Tibial nerve (tissue), 4 donors: ENCODE measurements at places on chromosomes 12 and 14. TPM values are rescaled to one million over a fixed set of nuclear protein-coding genes. Genes with fewer than 3 reads are reported as not detected.

DNA sequence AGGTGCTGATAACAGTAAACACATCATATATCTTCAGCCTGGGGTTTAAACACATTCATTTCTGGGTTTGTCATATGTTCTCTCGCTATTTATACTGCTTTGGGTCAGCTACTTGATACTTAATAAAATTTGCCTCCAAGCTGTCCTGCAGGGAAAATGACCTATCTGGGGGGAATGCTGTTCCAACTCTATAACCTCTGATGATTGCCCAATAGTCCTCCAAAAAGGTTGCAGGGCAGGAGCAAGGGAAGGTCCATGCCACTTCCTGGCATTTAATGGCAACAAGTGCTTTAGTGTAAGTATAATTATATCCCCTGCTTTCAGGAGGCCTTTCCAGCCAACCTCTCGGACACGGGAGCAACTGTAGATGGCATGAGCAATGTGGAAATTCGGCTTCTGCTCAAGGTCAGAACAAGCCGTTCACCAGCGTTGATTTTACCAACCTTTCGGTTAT is 198.0 kb upstream of the EEA1 start:
- H3K4me1 ChIP-seq, result no peaks in the 10 kb centered on the region
- H3K27me3 ChIP-seq, result no peaks in the 10 kb centered on the region
- H3K4me3 ChIP-seq, result no peak overlapping the region
- H3K27ac ChIP-seq, result no peak overlapping the region
- DNase-seq, result no peak

Gene C12orf56
- total RNA-seq, result 11.6 TPM

GRCh38 chr12:69726922-69727321 is 11.7 kb upstream of the RAB3IP start:
- H3K4me1 ChIP-seq, result no peaks in the 10 kb centered on the region
- DNase-seq, result no peak
- no peaks in the 10 kb centered on the region for H3K36me3 ChIP-seq
- H3K4me3 ChIP-seq, result no peak overlapping the region
- H3K27me3 ChIP-seq, result no peaks in the 10 kb centered on the region
- H3K27ac ChIP-seq, result no peak overlapping the region

DNA sequence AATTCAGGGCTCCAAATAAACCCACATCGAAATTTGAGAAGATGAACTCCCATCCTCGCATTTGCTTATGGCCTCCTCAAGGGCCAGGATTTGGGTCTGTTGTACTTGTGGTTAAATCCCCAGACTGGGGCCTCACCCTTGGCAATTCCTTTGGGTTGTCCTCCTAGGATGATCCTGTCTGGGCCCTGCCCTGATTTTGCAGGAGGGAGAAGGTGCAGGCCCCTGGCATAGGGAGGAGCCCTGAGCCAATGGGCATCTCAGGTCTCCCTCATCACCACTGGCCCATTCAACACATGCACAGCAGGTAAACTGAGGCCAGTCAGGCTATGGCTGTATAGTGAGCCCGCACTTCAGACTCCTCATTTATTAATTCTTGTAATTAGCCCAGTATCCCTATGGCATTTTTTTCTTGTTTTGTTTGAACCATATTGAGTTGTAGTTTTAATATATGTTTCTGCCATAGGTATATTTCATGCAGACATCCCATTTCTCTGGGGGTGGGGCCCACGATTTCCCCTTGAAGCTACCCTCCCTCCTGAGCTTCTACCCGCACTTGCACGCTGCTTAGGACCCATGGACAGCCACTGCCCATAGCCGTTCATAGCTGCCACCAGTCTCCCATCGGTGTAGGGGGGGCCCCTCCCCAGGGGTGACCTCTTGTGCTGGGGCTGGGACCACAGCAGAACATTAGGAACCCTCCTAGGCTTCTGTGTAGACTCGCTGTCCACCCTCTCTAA is 67.1 kb upstream of the DDX11 start:
- H3K27ac ChIP-seq, result peak overlapping the region; percentile 46
- no peaks in the 10 kb centered on the region for H3K4me1 ChIP-seq
- no peaks in the 10 kb centered on the region for H3K27me3 ChIP-seq
- DNase-seq, result no peak
- H3K4me3 ChIP-seq, result no peak overlapping the region

GRCh38 chr12:62138527-62138926 is 121.7 kb upstream of the USP15 start:
- H3K36me3 ChIP-seq, result no peaks in the 10 kb centered on the region
- no peaks in the 10 kb centered on the region for H3K4me1 ChIP-seq
- H3K27me3 ChIP-seq, result no peaks in the 10 kb centered on the region
- H3K27ac ChIP-seq, result no peak overlapping the region
- no peak overlapping the region for H3K4me3 ChIP-seq

DNA sequence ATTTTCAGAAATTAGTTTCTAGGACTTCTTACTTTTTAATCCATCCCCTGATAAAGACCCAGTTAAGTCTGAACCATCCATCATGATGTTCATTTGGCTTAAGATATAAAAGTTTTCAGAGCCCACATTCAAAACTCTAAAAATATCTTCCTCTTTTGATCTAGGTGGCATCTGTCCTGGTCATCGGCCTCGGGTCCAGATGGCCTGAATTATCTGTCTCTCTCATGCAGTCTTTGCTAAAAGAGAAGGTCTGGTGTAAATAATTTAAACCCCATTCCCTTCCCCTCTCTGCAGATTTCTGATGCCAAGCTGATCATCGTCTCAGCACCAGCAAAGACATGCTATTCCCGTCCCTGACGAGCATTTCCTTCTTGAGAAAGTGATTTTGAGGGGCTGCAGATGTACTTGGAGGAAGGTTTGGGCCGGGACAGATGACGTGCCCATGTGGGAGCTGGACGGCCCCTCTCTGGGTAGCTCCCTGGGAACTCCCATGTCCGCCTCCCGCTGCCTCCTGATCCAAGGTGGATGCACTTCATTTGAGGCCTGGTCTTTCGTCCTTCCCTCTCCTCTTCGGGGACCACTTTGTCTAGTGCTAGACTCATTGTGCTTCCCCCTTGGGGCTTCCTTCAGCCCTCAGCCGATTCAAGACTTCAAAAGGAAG is 173.0 kb upstream of the PRMT8 start:
- no peaks in the 10 kb centered on the region for H3K36me3 ChIP-seq
- no peak overlapping the region for H3K27ac ChIP-seq
- no peak for DNase-seq
- H3K4me3 ChIP-seq, result no peak overlapping the region
- no peaks in the 10 kb centered on the region for H3K4me1 ChIP-seq

DNA sequence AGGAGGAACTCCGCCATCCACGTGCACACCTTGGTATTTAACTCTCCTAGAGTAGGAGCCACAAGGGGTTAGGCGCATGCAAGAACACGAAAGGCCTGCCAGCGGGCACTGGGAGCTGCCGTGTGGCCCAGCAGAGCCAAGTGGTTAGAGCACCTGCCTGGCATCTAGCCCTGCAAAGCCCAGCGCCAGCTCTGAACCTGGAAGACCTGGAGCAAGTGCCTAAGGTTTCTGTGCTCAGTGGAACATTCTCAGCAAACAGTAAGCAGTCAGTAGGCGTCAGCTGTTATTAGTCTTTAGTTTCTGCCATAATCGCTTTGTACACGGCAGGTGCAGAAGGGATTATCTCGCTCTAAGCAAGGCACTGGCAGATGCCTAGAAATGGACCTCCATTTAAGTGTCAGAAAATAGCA is 55.4 kb downstream of the SETD3 start:
- no peaks in the 10 kb centered on the region for H3K4me1 ChIP-seq
- DNase-seq, result no peak
- no peaks in the 10 kb centered on the region for H3K36me3 ChIP-seq
- H3K27me3 ChIP-seq, result no peaks in the 10 kb centered on the region

GRCh38 chr12:63917864-63918799 is 73.6 kb downstream of the SRGAP1 start:
- H3K27me3 ChIP-seq, result no peaks in the 10 kb centered on the region
- no peak for DNase-seq
- H3K4me1 ChIP-seq, result no peaks in the 10 kb centered on the region
- no peaks in the 10 kb centered on the region for H3K36me3 ChIP-seq

- H3K27me3 ChIP-seq, result peaks cover 24% of the 10 kb centered on the region
- no peaks in the 10 kb centered on the region for H3K36me3 ChIP-seq
- no peak overlapping the region for H3K27ac ChIP-seq
- H3K4me1 ChIP-seq, result no peaks in the 10 kb centered on the region
These were observed 20.6 kb downstream of the LRTM2 start for GRCh38 chr12:1840981-1841425.

DNA sequence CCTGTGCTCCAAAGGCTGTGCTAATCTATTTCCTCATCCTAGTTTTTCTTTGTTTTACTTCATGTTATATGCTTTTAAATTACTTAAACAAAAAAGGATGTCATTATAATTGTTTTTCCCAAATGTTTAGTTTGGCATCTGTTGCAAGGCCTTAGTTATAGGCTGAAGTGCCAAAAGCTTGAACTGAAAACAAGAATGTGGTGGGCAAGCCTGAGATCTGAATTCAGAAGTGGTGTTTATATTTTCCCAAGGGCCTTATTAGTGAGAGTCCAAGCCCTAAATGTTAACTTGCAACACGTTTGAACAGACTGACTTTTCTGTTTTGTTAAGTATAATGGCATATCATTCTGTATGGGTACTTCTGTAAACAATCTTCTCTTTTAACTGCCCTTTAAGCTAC is 326.8 kb downstream of the CCDC91 start:
- DNase-seq, result no peak
- no peaks in the 10 kb centered on the region for H3K36me3 ChIP-seq
- no peak overlapping the region for H3K4me3 ChIP-seq

Gene TPPP2
- not detected for total RNA-seq

DNA sequence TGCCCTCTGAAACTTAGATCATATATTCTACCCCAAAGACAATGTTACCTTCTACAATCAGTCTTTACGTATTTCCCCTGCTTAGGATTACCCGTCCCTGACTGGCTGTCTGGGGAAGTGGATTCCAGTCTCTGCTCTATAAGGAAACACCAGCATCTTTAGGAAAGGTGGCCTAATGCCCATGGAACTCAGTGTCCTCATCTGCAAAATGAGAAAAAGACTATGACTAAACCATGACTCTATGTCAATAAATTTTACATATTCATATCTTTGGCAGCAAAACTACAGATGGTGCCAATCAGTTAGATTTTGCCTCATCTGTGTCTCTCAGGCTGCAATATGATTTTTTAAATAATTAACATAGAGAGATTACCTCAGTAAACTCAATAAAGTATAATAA is 133.8 kb downstream of the ITPR2 start:
- DNase-seq, result no peak
- H3K4me3 ChIP-seq, result no peak overlapping the region
- H3K36me3 ChIP-seq, result no peaks in the 10 kb centered on the region
- no peaks in the 10 kb centered on the region for H3K27me3 ChIP-seq
- H3K27ac ChIP-seq, result no peak overlapping the region

DNA sequence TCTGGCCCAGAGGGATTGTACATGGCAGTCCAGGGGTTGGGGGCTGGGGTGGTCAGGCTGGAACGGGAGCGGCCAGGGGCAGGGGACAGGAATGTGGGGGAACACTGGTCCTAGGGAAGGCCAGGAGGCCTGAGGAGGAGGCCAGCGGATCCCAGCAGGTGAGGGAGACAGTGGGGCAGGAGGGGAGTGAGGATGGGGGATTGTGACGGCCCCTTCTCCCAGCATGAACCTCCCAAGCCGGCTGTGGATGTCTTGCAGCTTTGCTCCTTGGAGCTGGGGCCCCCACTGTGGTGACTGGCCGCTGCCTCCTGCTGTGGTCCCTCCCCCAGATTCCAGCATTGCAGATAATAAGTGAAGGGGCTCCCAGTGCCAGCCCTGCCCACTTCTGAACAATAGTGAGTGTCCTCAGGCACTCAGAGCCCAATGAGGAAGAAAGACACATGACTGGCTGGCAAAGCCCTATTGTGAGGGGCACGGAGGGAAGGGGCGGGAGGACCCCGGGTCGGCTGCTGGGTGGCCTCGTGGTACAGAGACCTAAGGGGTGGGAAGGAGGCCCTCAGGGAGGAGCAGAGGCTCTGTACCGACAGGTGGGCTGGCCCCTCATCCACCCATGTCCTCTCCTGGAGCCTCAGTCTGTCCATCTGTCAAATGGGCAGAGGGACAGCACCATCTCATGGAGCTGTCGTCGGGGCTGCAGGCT is 215.0 kb downstream of the KIF26A start:
- no peaks in the 10 kb centered on the region for H3K4me1 ChIP-seq
- no peak for DNase-seq
- H3K27ac ChIP-seq, result no peak overlapping the region
- no peaks in the 10 kb centered on the region for H3K27me3 ChIP-seq

Gene GUCY2C
- total RNA-seq, result not detected

Gene ACRBP
- total RNA-seq, result 2.3 TPM

DNA sequence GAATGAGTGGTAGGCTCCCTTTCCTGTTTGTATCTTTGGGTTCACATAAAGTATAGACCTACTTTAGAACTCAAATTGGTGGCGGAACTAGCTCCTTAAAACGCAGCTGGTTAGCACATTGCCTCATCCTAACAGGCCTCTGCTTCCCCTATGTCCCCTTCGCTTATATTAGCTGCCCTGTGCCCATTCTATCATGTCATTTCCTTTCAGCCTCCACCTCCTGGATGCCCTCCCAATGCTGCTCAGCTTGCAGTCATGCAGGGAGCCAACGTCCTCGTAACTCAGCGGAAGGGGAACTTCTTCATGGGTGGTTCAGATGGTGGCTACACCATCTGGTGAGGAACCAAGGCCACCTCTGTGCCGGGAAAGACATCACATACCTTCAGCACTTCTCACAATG is 3.5 kb downstream of the DAZAP2 start:
- no peaks in the 10 kb centered on the region for H3K4me1 ChIP-seq
- no peak overlapping the region for H3K4me3 ChIP-seq
- H3K27me3 ChIP-seq, result no peaks in the 10 kb centered on the region
- no peak overlapping the region for H3K27ac ChIP-seq
- peaks cover 5% of the 10 kb centered on the region for H3K36me3 ChIP-seq
- no peak for DNase-seq

- DNase-seq, result no peak
- H3K27ac ChIP-seq, result no peak overlapping the region
- no peaks in the 10 kb centered on the region for H3K27me3 ChIP-seq
- no peaks in the 10 kb centered on the region for H3K36me3 ChIP-seq
- H3K4me3 ChIP-seq, result no peak overlapping the region
These were observed 320.5 kb downstream of the PRKD1 start for GRCh38 chr14:29607169-29607568.

- DNase-seq, result no peak
- H3K36me3 ChIP-seq, result no peaks in the 10 kb centered on the region
- H3K4me3 ChIP-seq, result no peak overlapping the region
These were observed 255.3 kb downstream of the ANO2 start for GRCh38 chr12:5689773-5690172.

GRCh38 chr12:120646044-120646443 is 5.6 kb downstream of the CABP1 start:
- no peak overlapping the region for H3K27ac ChIP-seq
- DNase-seq, result no peak
- no peaks in the 10 kb centered on the region for H3K36me3 ChIP-seq
- H3K4me3 ChIP-seq, result no peak overlapping the region
- H3K4me1 ChIP-seq, result peaks cover 15% of the 10 kb centered on the region

Gene CSAD
- total RNA-seq, result 90.6 TPM
